ENCODE measurements at places on chromosomes 6 and 20.

GRCh38 chr6:118680452-118681095 is 29.2 kb upstream of the CEP85L start:
- peaks cover 2% of the 10 kb centered on the region for H3K27me3 ChIP-seq
- no peak overlapping the region for H3K4me3 ChIP-seq
- no peak for DNase-seq
- peaks cover 8% of the 10 kb centered on the region for H3K4me1 ChIP-seq
- no peak overlapping the region for H3K27ac ChIP-seq

DNA sequence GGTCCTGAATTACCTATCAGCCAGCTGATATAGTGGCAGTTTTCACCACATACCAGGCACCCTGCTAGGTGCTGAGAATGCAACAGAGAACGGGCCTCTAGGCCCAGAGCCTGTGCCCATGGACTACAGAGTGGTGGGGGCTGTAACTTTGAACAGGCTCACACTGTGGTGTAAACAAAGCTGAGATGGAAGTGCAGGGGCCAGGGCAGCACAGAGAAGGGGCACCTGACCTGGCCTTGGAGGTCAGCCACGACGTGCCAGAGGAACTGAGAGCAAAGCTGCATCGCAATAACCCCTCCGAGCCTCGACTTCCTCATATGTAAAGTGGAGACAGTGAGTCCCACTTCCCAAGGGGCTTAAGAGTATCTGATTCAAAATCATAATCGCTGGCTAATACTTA is 105.8 kb downstream of the MAFB start:
- no peak overlapping the region for H3K27ac ChIP-seq
- DNase-seq: no peak
- peaks cover 7% of the 10 kb centered on the region for H3K36me3 ChIP-seq
- peaks cover 42% of the 10 kb centered on the region for H3K27me3 ChIP-seq
- no peaks in the 10 kb centered on the region for H3K4me1 ChIP-seq

GRCh38 chr6:157013649-157014304 is 236.6 kb downstream of the ARID1B start:
- H3K27me3 ChIP-seq: no peaks in the 10 kb centered on the region

GRCh38 chr6:47536816-47537401 is 59.3 kb downstream of the CD2AP start:
- no peak overlapping the region for H3K27ac ChIP-seq
- no peaks in the 10 kb centered on the region for H3K27me3 ChIP-seq
- H3K36me3 ChIP-seq: peaks cover 2% of the 10 kb centered on the region
- no peak for DNase-seq

DNA sequence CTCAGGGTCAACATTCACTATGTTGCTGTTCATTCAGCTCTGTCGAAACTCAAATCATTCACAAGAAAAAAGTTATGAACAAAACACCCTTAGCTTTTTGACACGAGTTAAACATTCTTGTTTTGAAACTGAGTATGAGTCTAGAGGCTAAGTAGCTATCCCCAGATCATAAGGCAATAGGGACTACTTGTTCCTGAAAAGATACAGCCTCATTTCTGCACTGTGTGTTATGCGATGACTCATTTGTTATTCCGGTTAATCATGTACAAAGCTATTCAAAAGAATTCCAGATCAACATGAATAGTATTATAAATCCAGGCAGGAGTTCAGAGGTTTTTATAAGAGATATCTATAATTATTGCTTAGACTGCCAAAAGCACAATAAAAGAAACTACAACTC is 908.0 kb downstream of the QKI start:
- no peak for DNase-seq
- H3K36me3 ChIP-seq: no peaks in the 10 kb centered on the region
- H3K27me3 ChIP-seq: no peaks in the 10 kb centered on the region
- H3K27ac ChIP-seq: peak overlapping the region; percentile 64
- no peak overlapping the region for H3K4me3 ChIP-seq
- peaks cover 6% of the 10 kb centered on the region for H3K4me1 ChIP-seq

GRCh38 chr20:37971561-37972127 is 61.6 kb downstream of the TTI1 start:
- H3K27me3 ChIP-seq: peaks cover 4% of the 10 kb centered on the region
- no peak overlapping the region for H3K4me3 ChIP-seq
- peaks cover 22% of the 10 kb centered on the region for H3K4me1 ChIP-seq
- DNase-seq: no peak

- DNase-seq: no peak
- H3K4me3 ChIP-seq: no peak overlapping the region
- peaks cover 7% of the 10 kb centered on the region for H3K36me3 ChIP-seq
- H3K27ac ChIP-seq: no peak overlapping the region
- no peaks in the 10 kb centered on the region for H3K4me1 ChIP-seq
Observed at GRCh38 chr20:35207950-35208611, 18.4 kb upstream of the MMP24 start.

DNA sequence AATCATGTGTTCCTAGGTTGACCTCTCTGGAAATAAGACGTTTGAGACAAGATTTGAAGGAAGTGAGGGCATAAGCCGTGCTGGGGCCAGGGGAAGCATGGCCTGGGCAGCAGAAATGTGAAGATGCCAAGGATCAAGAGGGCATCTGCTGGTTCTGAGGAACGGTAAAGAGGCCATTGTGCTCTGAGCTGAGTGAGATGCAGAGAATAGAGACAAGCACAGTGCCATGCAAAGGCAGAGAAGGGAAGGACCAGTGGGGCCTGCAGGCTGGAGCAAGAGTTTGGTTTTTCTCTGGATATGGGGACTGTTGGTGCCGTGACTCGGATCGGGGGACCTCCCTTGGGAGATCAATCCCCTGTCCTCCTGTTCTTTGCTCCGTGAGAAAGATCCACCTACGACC is 50.8 kb downstream of the SMPDL3A start:
- DNase-seq: no peak
- no peaks in the 10 kb centered on the region for H3K4me1 ChIP-seq

- no peaks in the 10 kb centered on the region for H3K36me3 ChIP-seq
- H3K27me3 ChIP-seq: peaks cover 7% of the 10 kb centered on the region
- DNase-seq: no peak
Observed at GRCh38 chr6:126620719-126621118, 280.8 kb downstream of the CENPW start.

GRCh38 chr20:19840111-19840710 is 82.2 kb downstream of the RIN2 start:
- H3K36me3 ChIP-seq: peaks cover 7% of the 10 kb centered on the region
- H3K27me3 ChIP-seq: no peaks in the 10 kb centered on the region
- no peak for DNase-seq
- H3K27ac ChIP-seq: no peak overlapping the region

GRCh38 chr6:106110164-106110826 is 24.2 kb downstream of the PRDM1 start:
- DNase-seq: no peak
- peaks cover 6% of the 10 kb centered on the region for H3K4me1 ChIP-seq
- H3K27ac ChIP-seq: no peak overlapping the region

- no peaks in the 10 kb centered on the region for H3K4me1 ChIP-seq
- no peak for DNase-seq
- no peaks in the 10 kb centered on the region for H3K27me3 ChIP-seq
- H3K4me3 ChIP-seq: no peak overlapping the region
Observed at GRCh38 chr20:52895235-52895634, 76.9 kb upstream of the TSHZ2 start.

DNA sequence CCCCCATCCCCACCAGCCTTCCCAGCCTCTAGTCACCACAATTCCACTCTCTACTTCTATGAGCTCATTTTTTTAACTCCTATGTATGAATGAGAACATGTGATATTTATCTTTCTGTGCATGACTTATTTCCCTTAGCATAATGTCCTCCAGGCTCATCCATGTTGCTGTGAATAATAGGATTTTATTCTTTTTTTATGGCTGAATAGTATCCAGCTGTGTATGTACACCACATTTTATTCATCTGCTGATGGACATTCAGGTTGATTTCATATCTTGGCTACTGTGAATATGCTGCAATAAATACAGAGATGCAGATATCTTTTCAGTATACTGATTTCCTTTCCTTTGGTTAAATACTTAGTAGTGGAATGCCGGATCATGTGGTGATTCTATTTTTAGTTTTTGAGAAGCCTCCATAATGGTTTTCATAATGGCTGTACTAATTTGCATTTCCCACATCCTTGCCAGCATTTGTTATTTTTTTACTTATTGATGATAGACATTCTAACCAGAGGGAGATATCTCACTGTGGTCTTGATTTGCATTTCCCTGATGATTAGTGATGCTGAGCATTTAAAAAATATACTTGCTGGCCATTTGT is 194.9 kb downstream of the PACRG start:
- H3K4me3 ChIP-seq: no peak overlapping the region
- H3K27ac ChIP-seq: no peak overlapping the region

DNA sequence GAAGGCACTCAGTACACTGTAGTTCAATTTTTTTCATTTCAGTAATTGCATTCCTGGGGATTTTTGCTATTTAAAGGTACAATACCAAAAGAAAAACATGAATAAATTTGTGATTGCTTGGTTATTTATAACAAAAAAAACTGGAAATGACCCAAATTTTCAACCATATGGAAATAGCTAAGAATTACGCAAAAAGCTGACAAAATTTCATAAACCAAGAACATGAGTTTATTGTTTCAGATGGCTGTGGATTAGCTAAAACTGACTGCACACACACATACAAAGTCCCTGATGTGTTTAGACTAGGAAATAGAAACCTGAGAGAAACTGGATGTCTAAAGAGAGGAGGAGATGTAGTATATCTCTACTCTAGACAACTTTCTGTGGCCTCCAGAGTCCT is 718.4 kb upstream of the CHD6 start:
- no peaks in the 10 kb centered on the region for H3K36me3 ChIP-seq
- no peak overlapping the region for H3K27ac ChIP-seq
- no peaks in the 10 kb centered on the region for H3K27me3 ChIP-seq
- DNase-seq: no peak
- no peaks in the 10 kb centered on the region for H3K4me1 ChIP-seq

DNA sequence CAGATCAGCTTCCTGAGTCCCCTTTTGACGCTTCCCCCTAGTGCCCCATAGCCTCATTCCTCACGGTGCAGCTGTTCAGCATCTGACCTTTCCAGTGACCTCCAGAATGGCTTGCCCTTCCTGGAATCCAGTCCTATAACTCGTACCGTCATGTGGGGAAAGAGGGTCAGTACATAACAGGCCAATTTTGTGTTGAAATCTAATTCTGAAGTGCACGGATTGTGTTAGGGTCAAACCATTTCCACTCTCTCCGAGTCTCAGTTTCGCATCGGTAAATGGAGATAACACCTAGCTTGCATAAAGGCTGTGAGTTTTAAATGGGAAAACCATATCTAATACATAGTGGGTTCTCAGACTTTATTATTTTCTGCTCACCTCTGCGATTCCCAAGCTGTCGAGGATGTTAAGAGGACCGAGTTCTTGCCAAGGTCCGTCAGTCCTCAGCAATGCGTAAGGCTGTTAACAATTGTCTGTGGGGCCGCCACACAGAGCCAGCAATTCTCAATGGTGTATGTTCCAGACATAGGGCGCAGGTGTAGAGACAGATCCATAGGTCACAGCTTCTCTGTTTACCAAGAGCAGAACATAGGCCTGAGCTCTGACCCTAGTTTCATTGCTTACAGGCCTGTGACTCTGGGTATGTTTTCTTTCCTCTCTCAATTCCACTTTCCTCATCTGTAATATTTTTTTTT is 45.5 kb upstream of the CCR6 start:
- H3K36me3 ChIP-seq: no peaks in the 10 kb centered on the region
- H3K4me3 ChIP-seq: no peak overlapping the region
- H3K4me1 ChIP-seq: no peaks in the 10 kb centered on the region
- peaks cover 10% of the 10 kb centered on the region for H3K27me3 ChIP-seq

DNA sequence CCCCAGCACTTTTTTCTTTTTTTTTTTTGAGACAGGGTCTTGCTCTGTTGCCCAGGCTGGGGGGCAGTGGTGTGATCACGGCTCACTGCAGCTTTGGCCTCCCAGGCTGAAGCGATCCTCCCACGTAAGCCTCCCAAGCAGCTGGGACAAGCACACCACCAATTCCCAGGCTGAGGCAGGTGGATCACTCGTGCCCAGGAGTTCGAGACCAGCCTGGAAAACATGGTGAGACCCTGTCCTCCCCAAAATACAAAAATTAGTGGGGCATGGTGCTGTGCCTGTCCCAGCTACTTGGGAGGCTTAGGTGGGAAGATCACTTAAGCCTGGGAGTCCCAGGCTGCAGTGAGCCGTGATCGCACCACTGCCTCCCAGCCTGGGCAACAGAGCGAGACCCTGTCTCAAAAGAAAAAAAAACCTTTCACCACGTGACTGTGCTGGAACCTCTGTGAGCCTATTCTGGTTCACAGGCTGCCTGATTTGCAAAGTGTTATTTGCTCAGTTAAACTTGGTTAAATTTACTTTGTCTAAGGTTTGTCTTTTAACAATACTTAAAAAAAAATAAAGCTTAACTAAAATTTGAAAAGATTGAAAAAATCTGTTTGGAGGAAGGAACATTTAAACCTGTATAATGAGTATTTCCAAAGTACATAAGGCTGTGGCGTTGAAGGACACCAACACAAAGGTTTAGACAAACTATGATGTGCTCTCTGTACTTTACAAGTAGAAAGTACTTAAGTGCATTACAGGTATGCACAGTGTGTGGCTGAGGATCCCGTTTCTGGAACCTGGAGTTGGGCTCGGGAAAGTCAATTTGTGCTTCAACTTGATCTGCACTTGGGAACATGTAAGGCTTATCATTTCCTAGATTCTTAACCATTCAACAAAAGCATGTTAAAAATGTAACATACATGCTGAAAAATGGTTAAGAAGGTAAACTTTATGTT is 55.0 kb downstream of the PPP1R3G start:
- H3K36me3 ChIP-seq: no peaks in the 10 kb centered on the region
- no peaks in the 10 kb centered on the region for H3K27me3 ChIP-seq

- H3K27ac ChIP-seq: no peak overlapping the region
- DNase-seq: no peak
- peaks cover 3% of the 10 kb centered on the region for H3K36me3 ChIP-seq
- H3K4me1 ChIP-seq: peaks cover 4% of the 10 kb centered on the region
Observed at GRCh38 chr20:63606686-63607085, 20.2 kb downstream of the GMEB2 start.

GRCh38 chr6:21808551-21809242 is 215.1 kb downstream of the SOX4 start:
- peak overlapping the region; percentile 43 for H3K27ac ChIP-seq
- H3K27me3 ChIP-seq: no peaks in the 10 kb centered on the region
- no peaks in the 10 kb centered on the region for H3K36me3 ChIP-seq
- DNase-seq: no peak

GRCh38 chr6:169141671-169142537 is 111.7 kb downstream of the THBS2 start:
- no peak overlapping the region for H3K4me3 ChIP-seq
- H3K4me1 ChIP-seq: peaks cover 46% of the 10 kb centered on the region
- no peak for DNase-seq
- H3K27me3 ChIP-seq: no peaks in the 10 kb centered on the region

GRCh38 chr6:108650325-108650724 is 89.6 kb downstream of the FOXO3 start:
- H3K36me3 ChIP-seq: peaks cover 6% of the 10 kb centered on the region
- H3K27me3 ChIP-seq: no peaks in the 10 kb centered on the region
- DNase-seq: no peak
- H3K4me3 ChIP-seq: no peak overlapping the region
- H3K4me1 ChIP-seq: peaks cover 64% of the 10 kb centered on the region

GRCh38 chr20:50517817-50518154 is 7.6 kb downstream of the PTPN1 start:
- no peak for DNase-seq
- no peaks in the 10 kb centered on the region for H3K36me3 ChIP-seq
- peak overlapping the region; percentile 59 for H3K27ac ChIP-seq
- no peaks in the 10 kb centered on the region for H3K27me3 ChIP-seq
- peaks cover 80% of the 10 kb centered on the region for H3K4me1 ChIP-seq

- H3K27ac ChIP-seq: peak overlapping the region; percentile 41
- H3K4me1 ChIP-seq: peaks cover 26% of the 10 kb centered on the region
- peak overlapping the region; percentile 89 for H3K4me3 ChIP-seq
- H3K27me3 ChIP-seq: no peaks in the 10 kb centered on the region
Observed at GRCh38 chr6:41785689-41786450, 1.6 kb upstream of the TOMM6 start.

- DNase-seq: no peak
- H3K36me3 ChIP-seq: no peaks in the 10 kb centered on the region
- H3K4me3 ChIP-seq: no peak overlapping the region
Observed at GRCh38 chr6:125835221-125835744, 44.5 kb downstream of the NCOA7 start.

Measured in chondrocyte (in vitro differentiated cells).